ENCODE measurements at places on chromosomes 16 and 17.

- no peak for DNase-seq
These were observed 1.0 kb upstream of the TMEM235 start for GRCh38 chr17:78230252-78230962.

DNA sequence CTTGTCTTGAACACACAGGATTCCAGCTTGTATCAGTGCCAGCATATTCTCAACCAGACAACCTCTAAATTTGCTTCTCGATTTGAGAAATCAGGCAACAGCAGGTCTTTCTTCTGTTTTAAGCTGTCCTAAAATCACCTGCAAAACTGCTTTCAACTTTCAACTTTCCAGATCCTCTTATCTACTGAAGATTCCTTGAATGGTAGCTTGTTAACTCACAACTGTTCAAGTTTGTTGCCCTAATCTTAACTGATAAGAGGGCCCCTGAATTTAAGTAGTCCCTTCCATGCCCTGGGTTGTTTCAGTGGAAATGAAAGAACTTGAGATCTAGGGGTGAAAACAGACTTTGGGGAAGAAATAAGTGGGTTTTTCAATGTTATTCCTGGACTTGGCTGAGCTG lies 57.2 kb downstream of the CHD9 start:
- no peak for DNase-seq

- no peak for DNase-seq
These were observed 473 bp upstream of the TPPP3 start for GRCh38 chr16:67393788-67394154.

DNA sequence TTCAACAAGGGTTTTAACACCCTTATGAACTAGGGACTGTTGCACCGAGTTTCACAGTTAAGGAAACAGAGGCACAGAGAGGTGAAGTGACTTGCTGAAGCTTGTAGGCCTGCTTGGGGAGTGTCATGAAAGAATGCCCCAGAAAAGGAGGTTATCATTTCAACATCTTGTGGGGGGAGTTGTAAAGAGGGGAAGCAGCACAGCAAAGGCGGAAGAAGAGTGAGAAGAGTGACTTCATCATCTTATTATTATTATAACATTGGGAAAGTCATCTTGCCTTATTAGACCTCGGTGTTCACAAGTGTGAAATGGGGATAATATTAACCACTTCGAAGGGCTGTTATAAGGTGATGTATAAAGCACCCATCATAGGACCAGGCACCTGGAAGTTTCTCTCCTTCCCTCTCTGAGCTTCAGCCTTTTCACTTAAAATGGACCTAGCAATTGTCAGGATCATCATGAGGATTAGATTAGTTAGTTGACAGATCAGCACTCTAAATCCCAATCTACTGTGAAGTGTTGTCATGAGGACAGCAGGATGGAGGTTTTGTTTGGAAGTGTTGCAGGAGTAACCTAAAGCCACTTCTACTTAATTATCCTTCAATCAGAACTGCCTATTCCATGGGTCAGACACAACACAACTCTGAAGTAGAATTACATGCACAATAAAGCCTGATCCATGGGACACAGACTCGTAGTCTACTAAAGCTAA lies 2.3 kb downstream of the CCL4 start:
- DNase-seq: no peak

DNA sequence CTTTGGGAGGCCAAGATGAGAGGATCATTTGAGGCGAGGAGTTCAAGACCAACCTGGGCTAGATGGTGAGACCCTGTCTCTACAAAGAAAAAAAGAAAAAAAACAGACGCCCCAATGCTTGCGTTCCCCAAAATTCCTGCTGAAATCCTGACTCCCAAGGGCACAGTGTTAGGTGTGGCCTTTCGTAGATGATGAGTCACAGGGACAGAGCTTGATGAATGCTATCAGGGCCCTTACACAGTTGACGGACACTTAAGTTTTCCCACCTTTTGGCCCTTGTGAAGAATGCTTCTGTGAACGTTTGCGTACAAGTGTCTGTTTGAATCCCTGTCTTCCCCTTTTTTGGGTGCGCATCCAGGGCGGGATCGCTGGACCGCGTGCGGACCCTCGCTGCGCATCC lies 16.5 kb upstream of the ZNF750 start:
- no peak for DNase-seq

GRCh38 chr17:1532836-1533602 lies 16.6 kb upstream of the INPP5K start:
- DNase-seq: no peak

DNA sequence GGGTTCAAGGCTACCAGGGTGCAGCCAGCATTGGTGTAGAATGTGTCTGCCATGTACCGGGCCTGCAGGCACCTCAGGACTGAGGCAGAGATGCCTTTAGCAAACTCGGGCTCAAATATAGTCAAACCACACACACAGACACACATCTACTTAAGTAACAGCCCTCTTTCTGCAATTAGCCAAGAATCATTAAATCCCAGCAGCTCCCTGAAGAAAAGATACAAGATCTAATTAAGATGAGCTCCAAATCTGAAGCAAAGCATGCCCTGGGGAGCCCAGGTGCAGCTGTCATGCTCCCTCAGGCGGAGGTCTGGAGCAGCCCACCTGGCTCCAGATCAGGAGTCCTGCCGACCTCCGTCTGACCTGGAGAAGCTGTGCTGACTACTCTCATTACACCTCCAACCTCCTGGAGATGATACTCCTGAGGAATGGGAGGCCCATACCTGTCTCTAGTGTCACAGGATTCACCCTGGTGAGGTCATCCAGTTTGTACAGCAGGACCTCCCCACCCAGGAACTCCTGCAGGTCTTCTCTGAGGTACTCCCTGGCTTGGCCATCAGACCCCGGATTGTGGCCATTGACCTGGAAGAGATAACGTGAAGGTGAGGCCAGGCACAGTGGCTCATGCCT lies 6.9 kb downstream of the MYO19 start:
- no peak for DNase-seq

- no peak for DNase-seq
These were observed 3.7 kb downstream of the C16orf89 start for GRCh38 chr16:5062051-5062450.

GRCh38 chr17:60920107-60920506 lies 242.5 kb downstream of the BCAS3 start:
- DNase-seq: no peak
